Activated CD4-positive, alpha-beta memory T cell treated with anti-CD3 and anti-CD28 coated beads, Interleukin-2, amount 10 ng/mL, durations not matched to agents 7 days and 5 days (primary cell): ENCODE measurements at places on chromosomes 1 and 21. TPM values are rescaled to one million over a fixed set of nuclear protein-coding genes. Genes with fewer than 3 reads are reported as not detected.

- peak; percentile 46 for DNase-seq
Observed at GRCh38 chr1:13828454-13829151, 128.6 kb downstream of the PRDM2 start.

- DNase-seq = no peak
Observed at GRCh38 chr1:172957491-172957890, 93.2 kb downstream of the TNFSF18 start.

CYP4A11 gene
- total RNA-seq = not detected

DNA sequence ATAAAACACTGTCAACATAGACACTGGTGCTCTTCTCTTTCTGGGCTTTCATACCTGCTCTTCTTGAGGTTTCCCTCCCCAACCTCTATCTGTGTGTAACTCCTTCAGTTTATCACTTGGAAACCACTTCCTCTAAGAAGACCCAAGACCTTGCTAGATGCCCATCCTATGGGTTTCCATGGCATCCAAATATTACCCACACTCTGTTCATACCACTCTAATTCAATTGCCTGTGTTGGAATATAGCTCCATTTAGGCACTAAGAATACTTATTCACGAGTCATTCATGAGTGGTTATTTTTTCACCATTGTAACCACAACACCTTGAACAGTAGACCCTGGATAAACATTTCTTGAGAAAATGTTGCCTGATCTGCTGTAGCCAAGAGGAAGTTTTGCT is 231.1 kb upstream of the SGIP1 start:
- DNase-seq = no peak

UBE2U gene
- total RNA-seq = not detected

RNU1-4 gene
- total RNA-seq = 1,691 TPM

SEMA4A gene
- total RNA-seq = 21.5 TPM

GRCh38 chr1:6334261-6334993 is 59.1 kb downstream of the ACOT7 start:
- no peak for DNase-seq

DNA sequence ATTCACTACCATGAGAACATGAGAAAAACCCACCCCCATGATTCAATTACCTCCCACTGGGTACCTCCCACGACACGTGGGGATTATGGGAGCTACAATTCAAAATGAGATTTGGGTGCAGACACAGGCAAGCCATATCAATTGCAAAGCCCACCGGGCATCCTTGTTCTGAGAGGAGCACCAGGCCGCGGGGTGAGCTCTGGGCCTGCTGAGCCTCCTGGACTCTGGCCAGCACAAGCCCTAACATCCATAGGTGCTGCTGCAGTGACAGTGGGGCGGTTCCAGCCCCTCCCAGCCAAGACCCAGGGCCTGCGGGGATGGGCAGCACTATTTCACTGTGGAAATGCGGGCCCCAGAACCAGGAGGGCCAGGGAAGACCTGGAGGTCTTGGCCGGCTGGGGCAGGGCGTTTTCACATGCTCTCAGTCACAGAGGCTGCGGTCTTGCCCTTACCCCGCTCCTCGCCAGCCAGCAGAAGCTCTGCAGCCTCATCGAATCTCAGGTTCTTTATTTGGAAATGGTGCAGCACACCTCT is 103.8 kb downstream of the PCBP3 start:
- no peak for DNase-seq

GRCh38 chr1:55141295-55141893 is 73.8 kb downstream of the USP24 start:
- DNase-seq = no peak

KRTAP19-5 gene
- not detected for total RNA-seq

DNA sequence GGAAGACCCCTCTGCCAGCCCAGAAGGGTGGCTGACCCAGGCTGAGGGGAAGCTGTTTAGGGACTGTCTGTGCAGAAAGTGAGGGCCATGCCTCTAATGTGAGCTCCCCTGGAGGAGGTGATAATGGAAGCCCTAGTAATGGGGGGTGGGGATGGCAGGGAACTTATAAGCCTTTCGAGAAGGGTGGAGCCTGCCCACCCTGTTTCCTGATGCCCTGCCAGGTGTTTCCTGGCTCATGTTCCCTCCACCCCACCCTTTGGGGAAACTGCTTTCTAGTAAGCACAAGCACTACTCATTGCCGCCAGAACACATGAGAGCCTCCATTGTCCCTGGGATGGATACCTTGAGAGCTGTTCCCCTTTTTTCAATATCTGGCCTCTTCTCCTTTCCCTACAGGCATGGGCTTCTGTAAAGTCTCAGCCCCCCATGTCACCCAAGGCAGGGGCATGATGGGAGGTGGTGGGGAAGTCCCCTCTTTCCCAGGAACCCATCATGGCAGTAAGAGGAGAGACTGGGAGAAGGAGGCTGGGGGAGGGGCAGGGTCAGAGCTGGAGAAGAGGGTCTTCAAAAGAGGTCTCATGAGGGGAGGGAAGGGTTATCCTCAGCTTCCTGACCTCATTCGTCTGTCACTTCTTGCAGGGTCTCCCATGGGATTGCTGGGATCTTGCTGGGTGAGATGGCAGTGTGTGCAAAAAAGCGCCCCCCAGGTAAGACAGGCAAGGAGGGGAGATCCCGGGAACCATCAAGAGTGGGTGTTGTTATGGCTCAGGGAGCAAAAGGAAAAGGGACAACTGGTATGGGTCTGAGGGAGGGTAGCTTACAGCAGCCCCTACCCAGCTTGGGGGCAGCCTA is 2.4 kb downstream of the ATP8B2 start:
- peak; percentile 44 for DNase-seq

DNA sequence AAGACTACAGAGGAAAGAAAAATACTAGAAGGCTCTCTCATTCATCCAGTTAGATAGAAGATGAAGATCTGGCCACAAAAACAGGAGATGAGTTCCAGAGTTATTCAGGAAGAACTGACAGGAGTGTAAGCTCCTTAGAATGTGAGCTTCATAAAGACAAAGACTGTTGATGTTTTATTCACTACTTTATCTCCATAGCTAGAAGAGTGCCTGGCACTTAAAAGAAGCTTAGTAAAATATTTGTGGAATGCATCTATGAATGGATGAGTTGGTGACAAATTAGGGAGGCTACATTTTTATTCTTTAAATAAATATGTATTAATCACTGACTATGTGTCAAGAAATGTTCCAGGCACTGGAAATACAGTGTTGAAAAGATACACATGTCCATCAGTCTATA is 13.8 kb downstream of the CLDN17 start:
- DNase-seq = no peak

DNA sequence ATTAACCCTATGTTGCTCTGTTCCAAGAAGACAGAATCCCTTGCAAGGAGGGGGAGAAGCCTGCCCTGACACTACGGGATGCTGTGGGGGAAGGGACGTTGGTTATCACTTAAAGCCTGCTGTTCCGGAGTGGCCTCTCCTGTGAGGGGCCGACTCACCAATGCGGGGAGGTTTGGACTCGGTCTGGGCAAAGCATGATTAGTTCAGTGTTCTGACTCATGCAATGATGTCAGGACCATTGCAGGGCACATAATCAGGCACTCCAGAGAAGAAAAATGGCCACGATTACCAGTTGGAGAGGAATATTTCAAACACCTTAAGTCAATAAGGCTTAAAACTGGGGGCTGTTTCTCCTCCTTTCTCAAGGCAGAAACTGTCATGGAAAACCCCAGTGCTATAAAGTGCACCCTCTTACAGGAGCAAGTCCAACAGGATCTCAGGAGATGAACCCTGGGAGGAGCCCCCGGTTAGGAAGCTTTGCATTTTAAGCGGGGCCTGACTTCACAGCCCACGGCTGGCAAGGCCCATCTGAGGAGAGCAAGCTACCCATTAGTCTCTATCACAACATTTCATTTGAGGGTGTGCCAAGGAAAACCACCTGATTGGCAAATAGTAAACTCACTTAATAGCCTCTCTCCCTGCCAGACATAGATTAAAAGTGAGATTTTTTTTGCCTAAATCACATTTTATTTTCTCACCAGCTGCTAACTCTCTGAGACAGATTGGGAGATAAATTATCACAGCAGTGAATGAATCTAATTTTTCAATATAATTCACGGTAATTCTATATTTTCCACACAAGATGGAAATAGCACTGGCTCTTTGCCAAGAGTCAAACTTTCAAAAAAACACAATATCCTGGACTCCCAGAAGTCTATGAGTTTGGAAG is 202.5 kb downstream of the C1orf94 start:
- DNase-seq = no peak

DNA sequence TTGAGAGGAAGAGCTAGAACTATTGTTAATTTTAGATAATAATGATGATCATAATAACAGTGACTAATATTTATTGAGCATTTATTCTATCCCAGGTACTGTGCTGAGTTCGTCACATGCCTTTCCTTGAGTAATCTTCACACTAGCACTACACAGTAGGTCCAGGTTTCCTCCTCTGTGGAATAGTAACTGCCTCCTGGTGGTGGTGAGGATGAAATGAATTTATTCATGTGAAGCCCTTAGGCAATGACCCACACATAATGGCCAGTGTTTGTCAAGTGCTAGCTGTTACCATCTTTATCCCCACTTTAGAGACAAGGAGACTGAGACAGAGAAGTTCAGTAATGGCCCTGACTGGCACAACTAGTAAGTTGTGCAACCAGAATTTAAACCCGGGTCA is 5.9 kb downstream of the NIPAL3 start:
- no peak for DNase-seq

- DNase-seq = no peak
Observed at GRCh38 chr1:47517946-47518345, 80.1 kb downstream of the FOXD2 start.

DNA sequence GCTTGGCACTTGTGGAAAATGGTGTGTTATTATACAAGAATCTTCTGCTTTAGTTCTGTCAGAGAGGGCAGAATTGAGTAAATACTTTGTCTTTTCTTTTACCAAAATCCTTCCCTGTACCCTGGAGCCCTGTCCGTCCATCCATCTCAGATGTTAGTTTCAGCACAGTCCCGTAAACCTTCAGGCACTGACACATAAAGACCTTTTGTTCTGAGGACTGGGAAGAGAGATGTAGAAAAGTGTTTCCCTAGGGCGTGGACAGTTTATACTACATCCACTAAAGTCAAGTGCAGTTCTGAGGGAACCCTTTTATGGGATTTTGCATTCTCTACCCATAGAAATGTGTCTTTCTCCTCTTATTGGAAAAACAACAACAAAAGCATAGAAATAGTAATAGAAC is 162.4 kb downstream of the PDE4B start:
- DNase-seq = no peak

- no peak for DNase-seq
Observed at GRCh38 chr1:224456637-224456953, 22.0 kb upstream of the WDR26 start.

FCRL5 gene
- total RNA-seq = not detected

DNA sequence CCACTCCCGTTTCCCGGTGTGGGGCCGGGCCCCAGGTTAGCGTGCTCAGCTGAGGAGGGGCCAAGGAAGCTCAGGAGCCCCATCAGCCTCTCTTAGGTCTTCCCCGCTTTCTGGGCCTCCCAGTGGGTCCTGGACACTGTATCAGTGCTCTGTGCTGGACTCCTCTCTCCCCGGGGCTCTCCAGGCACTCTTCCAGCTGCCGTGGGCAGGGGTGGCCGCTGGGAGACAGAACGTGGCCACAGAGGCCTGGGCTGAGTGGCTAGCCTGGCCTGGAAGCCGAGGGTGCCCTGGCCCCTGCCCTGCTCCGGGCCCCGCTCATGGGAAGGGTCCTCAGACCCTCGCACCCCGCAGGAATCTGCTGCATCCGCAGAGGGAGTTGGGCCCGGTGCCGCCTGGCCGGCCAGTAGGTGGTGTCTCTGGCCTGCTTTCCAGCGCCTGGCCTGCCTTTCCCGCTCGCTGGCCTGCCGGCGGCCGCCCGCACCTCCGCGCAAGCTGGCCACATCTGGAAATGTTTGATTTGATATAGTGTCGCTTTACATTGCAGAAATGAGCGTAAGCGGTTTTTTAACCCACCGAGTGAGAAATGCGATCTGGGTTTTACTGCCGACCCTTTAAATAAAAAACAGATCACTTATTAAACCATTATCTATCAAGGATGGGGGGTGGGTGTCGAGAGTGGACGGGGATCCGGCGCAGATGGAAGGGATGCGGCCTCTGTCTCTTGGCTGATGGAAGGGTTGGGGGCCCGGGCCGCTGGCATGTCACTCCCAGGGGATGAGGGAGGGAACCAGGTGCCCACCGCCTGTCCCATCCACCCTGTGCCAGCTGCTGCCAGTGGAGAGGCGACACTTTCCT is 74.4 kb upstream of the TTC34 start:
- no peak for DNase-seq

OR2T35 gene
- not detected for total RNA-seq

DNA sequence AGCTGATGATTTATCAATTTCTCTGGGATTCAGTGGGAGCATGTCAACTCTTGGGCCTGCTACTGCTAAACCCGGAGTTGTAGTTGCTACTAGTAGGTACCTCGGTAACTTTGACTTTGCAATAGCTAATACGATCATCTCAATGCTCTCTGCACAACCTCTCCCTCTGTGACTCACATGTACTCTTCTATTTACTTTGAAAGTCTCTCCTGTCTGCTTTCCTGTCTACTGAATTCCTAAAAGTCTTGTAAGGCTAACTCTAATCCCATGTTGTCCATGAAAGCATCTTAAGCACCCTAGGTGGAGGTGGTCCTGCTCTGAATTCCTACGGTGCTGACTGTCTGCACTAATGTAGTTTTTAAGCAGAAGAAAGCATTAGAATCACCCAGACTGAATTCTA is 29.3 kb downstream of the SLC9C2 start:
- DNase-seq = no peak

PRR9 gene
- total RNA-seq = not detected

DNA sequence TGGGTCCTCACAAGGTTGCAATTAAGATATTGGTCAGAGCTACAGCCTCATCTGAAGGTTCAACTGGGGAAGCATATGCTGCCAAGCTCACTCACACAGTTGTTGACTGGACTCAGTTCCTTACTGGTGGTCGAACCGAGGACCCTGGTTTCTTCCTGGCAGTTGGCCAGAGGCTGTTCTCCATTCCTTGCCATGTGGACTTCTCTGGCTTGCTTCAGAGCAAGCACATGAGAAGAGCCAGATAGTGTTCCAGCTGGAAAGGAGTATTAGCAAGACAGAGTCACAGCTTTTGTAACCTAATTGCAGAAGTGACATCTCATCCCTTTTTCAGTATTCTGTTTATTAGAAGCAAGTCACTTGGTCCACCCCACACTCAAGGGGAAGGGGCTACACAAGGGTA is 23.6 kb downstream of the POU2F1 start:
- no peak for DNase-seq

OR10Z1 gene
- not detected for total RNA-seq

CDKN2C gene
- total RNA-seq = 53.1 TPM

GRCh38 chr1:245306628-245307410 is 152.0 kb downstream of the KIF26B start:
- no peak for DNase-seq

GRCh38 chr1:29438991-29439390 is 202.7 kb downstream of the PTPRU start:
- DNase-seq = no peak
